ENCODE measurements at places on chromosomes 4 and X.

DNA sequence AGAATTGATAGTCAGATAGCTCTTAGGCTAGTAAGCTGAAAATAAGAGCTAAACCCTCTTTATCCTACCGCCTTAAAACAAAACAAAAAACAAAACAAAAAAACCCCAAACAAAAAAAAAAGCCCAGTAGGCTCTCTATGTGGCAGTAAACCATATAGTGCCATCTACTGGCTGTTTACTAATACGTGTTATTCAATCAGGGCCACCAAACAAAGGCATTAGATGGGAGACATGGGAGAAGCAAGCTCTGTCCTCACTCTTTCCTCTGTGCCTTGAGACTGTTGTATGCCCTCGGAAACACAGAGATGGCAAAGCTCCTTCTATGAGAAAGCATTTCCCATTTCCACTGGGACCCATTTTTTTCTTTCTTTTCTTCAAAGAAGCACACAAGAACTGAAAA is 148.8 kb upstream of the MID1 start:
- no peak for DNase-seq

DNA sequence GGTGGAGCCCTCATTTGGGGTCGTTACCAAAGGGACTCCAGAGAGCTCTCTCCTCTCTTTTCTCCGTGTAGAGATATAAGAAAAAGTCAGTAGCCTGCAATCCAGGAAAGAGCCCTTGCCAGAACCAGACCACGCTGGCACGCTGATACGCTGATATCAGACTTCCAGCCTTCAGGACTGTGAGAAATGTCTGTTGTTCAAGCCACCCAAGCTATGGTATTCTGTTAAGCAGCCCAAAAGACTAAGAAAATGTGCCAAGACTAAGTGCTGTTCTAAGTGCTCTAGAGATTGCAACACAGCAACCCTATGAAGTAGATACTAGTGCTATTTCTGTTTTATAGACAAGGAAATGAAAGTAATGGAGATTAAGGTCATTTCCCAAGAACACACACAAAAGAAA is 205.7 kb downstream of the CAMK2D start:
- DNase-seq = no peak

DNA sequence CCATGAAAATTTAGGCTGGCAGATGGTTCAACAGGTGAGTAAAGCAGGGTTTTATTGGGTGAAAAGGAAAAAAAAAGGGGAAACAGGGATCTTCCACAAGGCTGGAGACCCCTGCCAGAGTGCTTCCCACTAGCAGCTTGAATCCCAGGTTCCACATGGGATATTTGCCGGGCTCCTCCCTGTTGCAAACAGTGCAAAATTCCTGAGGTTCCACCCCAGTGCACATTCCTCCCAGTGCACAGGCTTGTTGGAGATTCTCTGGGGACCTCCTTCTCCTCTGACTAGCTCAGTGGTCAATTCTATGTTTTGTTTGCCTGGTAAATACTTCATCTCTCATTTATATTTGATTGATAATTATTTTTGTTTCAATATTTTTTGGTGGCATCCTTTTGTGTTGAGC is 66.4 kb upstream of the UGT2B15 start:
- DNase-seq = no peak

GRCh38 chr4:138413273-138413672 is 171.1 kb upstream of the SLC7A11 start:
- no peak for DNase-seq
